Renal cortical epithelial cell (primary cell): ENCODE measurements at places on chromosomes 2 and 18.

- DNase-seq, result no peak
Observed at GRCh38 chr2:102768892-102769291, 7.1 kb downstream of the TMEM182 start.

DNA sequence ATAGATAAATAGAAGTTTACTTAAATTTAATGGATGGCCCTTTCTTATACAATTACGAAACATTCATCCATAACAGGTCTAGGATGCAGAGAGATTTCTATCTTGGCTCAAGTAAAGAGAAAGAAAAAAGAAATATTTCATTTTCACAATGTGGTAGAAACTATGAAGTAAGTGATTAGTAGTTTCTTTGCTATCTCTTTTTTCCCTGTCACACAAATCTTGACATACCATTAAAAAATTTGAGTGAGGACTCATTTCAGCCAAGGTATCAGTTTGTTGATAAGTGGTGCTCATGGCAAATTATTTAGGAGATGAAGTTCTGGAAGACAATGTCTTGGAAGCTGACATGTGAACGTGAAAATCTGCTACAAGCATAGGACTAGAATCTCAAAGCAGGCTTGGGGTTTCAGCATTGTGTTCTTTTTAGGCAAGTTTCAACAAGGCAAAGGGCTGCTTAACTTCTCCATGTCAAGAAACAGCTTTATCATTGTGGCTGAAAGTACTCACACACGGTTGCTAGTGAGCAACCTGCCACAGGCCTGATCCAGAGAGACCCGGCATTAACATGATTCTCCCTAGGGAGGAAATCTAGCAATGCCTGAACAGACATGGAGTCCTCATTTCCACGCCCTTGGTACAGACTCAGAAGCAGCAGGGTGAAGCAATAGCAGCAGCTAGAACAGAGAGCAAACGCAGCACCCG, 414.6 kb downstream of the DLGAP1 start:
- DNase-seq, result no peak

DNA sequence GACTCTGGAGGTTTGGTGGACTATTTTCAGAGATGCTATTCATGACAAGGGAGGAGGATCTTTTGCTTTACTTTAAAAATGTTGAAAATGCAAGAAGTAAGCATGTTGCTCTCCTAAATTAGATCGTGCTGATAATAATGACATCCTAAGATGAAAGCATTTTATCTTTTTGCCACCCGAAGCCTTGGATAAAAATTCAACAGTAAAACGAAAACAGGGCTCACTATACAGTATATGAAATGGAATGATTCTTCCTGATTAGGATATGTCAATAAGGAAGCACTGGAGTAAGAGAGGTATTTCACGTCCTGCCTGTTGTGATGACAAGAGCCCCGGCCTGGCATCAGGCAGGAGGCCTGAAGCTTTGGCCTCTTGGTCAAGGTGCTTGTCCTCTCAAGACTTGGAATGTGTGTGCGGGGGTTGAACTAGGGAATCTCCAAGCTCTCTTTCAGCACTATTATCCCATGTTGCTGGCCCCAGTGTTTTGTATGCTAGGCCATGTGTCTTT, 306.0 kb downstream of the MTX2 start:
- no peak for DNase-seq

DNA sequence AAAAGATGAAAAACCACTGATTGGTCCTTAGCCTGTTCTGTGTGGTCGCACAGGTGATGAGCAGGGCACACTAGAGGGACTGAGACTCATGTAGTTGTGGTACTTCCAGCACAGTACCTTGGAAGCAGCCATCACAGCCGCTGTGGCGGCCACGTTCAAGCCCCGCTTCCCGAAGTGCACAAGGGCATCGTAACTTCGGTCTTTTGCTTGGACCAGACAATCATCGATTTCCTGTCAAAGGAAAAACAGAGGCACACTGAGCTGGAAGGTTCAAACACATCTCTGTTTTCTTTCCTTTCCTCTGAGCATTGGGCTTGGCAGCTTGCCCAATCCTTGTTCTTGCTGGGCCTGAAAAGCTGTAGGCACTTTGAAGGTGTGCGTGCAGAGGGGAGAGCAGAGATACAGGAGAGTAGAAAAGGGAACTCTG, 52.6 kb downstream of the MRPL35 start:
- no peak for DNase-seq

DNA sequence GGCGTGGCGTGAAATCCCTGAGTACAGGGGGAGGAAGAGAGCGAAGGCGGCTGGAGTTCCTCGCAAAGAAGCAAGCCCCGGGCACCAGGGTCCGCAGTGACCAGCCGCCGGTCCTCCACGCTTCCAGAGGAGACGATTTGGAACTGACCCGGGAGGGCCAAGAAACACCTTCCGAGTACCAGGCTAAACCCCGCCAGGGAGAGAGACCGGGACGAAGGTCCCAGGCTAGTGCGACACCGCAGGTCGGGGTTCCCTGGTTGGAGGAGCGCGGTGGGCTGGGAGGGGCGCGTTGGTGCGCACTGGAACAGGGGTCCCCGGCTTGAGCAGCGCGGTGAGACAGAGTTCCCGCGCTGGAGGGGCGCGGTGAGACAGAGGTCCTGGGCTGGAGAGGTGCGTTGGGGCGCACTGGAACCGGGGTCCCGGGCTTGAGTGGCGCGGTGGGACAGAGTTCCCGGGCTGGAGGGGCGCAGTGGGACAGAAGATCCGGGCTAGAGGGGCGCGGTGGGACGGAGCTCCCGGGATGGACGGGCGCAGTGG, 901 bp downstream of the WDFY1 start:
- no peak for DNase-seq

DNA sequence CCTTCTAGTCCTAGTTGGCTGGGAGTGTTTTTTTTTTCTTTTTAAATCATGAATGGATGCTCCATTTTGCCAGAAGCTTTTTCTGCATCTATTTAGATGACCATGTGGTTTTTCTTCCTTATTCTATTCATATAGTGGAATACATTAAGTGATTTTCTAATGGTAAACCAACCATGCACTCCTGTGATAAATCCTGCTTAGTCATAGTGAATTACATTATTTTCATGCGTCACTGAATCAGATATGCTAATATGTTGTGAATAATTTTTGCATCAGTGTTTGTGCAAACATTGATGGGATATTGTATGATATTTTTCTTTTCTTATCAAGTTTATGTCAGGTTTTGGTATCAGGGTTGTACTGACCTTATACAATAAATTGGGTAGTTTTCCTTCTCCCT, 229.3 kb upstream of the REV1 start:
- DNase-seq, result no peak

DNA sequence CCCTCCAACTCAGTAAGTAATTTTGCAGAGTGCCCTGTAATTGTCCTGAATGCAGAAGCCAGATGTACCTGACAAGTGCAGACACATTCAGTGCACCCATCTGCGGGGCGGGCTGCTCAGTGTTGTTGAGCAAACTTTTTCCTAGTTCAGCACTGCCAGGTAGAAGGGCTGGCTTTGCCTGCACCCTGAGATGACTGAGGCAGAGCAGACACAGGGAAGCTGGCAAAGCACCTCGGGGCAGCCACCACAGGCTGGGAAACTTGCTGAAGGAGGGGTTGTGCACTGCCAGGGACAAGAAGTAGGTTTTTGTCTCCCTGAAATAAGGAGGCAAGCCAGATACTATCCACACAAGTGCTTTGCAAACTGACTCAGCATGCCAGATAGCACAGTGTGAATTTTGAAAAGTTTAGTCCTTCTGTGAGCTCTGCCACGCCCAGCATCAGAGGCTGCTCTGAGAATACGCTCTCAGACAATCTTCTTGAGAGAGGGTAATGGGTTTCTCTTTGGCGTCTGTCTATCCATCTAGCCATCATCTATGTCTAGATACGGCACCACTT, 62.3 kb downstream of the SOWAHC start:
- DNase-seq, result no peak

GRCh38 chr2:130768191-130768855, 13.0 kb downstream of the AMER3 start:
- no peak for DNase-seq

- DNase-seq, result no peak
Observed at GRCh38 chr2:221677688-221678087, 105.6 kb upstream of the EPHA4 start.

DNA sequence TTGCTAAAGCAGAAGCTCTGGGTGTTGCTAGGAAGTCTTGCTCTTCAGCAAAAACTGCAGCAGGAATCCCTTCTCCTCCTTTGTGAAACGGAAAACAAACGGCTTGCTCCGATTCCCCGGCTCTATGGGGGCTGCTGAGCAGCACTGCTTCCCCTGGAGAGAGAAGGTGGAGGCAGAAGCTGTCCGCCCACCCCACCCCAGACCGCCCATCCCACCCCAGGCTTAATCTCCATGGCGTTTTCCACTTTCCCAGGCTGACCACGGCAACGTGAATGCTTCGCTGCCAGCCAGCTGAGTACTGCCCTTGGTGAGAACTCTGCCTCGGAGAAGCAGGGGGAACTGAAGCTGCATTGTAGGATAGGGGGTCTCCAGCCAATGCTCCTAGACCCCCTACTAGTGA, 139.2 kb downstream of the BCL2 start:
- no peak for DNase-seq

DNA sequence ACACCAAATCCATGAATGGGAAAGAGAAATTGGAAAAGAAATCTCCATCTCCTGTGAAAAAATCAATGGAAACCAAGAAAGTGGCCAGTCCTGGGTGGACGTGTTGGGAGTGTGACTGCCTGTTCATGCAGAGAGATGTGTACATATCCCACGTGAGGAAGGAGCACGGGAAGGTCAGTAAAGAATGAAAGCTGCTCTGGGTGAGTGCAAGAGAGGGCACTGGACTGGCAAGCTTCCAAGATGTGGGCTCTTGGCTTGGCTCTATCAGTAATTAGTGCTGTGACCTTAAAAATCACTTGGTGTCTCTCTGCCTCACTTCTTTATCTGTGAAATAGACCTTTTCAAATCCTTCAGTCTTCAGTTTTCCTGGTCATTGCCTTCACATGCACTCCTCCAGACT, 89.0 kb downstream of the ZNF532 start:
- DNase-seq, result peak; percentile 66

DNA sequence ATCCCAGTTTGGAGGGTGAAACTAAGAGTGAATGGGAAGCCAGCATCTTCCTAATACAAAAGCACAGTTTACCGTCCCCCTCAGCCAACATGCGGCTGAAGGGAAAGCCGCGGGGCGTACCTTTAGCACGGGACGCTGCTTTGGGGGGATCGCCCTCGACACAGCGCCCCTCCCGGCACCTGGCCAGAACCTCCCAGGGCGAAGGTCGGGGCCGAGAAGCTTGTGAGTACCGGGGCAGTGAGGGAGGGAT, at the start of gene METTL8:
Gene METTL8, minus strand, starts transcription at position 228 of the 250 bp plus-strand sequence. CDS start 41,805 bp downstream, outside the sequence.
- no peak for DNase-seq

DNA sequence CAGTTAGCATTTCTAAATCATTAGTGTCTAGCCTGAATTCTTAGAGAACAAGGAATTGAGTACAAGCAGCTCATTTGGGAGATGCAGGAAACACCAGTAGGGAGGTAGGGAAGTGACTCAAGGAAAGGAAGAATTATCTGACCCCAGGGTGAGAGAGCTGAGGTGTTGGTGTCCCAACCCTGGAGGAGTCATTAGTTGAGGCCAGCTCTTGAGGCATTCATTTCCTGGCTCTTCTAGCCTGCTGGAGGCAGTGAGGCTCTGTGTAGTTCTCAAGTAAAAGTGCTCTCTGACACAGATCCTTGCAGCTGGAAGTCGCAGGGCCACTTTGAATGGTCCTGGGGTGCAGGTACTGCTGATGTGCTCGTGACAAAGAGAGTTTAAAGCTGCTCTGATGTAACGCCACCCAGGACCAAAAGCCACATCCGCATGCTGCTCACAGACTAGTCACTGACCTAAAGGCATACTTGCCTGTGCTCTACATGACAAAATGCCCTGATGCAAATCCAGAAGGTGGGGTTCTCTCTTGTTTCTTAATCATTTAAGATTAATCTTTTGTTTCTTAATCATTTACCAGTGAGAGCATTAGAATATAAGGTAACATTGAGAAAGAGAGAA, 299.5 kb upstream of the LYPD1 start:
- DNase-seq, result peak; percentile 6

GRCh38 chr18:49250816-49251388, 209.5 kb downstream of the DYM start:
- DNase-seq, result peak; percentile 34

- DNase-seq, result peak; percentile 50
Observed at GRCh38 chr18:23071285-23071684, 64.0 kb upstream of the CABLES1 start.

DNA sequence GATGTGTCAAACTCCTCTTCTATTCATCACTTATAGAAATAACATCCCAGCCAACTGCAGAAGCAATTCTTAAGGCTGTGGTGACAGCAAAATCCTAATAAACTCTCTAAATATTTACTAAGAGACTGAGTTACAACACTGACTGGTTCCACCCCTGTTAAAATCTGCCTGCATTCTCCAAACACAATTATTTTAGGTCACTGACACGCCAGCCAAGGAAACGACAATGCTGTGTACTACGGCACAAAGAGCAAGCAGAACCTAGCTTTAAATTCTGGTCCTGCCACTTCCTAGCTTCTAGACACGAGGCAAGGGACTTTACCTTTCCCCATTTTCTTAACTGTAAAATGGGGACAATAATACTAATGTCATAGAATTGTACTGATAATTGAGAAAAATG, 4.1 kb downstream of the CYRIA start:
- no peak for DNase-seq

GRCh38 chr2:18422432-18423165, 137.9 kb downstream of the RDH14 start:
- DNase-seq, result peak; percentile 37

GRCh38 chr18:41700416-41700815, 254.6 kb upstream of the PIK3C3 start:
- no peak for DNase-seq

DNA sequence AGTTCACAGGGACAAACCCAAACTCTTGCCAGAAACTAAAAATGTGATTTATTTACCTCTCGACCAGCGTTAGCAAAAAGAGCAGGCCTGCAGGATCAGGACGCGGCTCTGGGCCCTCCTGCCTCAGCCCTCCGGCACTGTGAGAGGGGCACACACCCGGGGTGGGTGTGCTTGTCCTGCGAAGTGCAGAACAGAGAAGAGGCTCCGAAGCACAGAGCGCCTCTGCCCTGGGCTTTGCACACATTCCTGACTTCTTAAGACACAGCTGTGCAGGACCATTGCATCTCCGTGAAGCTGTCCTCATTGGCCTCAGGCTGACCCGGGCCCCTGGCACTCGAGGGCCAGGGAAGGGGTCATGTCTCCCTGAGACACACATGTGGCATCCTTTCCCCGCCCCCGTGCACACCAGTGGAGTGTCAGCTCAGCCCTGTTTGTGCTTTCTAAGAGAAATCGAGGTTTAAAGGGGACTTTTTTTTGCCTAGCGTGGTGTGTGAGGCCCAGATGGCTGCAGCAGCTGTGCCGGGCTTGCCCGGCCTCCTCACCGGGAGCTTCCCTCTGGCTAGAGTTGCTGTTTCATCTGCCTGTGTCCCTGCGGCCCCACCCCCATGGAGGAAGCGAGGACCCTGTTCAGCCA, 9.9 kb upstream of the NFATC1 start:
- DNase-seq, result no peak

GRCh38 chr18:50203801-50204604, 9.1 kb upstream of the MYO5B start:
- peak; percentile 30 for DNase-seq

DNA sequence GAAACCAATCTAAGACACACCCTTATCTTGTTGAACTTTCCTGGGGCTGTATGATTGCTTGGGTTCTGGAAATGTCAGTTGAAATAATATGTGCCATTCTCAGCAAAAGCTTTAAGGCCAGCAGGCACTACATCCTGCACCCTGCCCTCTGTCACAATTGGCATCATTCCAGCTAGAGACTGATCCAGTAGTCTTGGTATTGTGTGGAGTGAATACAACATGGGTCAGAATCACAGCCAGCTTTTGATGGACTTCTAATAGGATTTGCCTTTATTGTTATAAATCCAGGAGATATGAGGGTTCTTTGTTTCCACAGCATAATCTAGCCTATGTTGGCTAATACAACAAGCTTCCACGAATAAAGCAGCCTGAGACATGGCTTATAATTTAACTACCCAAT, 617.0 kb upstream of the CDH2 start:
- DNase-seq, result no peak
